ENCODE measurements at places on chromosomes 12 and 14.

GRCh38 chr12:105220150-105220928 lies 15.6 kb downstream of the APPL2 start:
- no peak for DNase-seq

DNA sequence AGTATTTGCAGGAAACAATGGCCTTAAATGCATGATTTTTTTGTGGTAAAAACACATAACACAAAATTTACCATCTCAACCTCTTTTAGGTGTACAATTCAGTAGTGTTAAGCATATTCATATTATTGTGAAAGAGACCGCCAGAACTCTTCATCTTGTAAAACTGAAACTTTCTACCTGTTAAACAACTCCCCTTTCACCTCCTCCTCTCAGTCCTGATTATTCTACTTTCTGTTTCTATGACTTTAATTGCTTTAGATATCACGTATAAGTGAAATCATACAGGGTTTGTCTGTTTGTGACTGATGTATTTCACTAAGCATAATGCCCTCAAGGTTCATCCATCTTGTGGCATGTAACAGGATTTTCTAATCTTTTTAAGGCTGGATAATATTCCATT lies 353.4 kb downstream of the ADAMTS20 start:
- DNase-seq = no peak

- no peak for DNase-seq
Observed at GRCh38 chr14:102923201-102923924, 900 bp downstream of the AMN start.

GRCh38 chr12:116233669-116234068 lies 43.8 kb downstream of the MED13L start:
- no peak for DNase-seq

- DNase-seq = no peak
Observed at GRCh38 chr14:105846312-105846711, 319.9 kb downstream of the TMEM121 start.

DNA sequence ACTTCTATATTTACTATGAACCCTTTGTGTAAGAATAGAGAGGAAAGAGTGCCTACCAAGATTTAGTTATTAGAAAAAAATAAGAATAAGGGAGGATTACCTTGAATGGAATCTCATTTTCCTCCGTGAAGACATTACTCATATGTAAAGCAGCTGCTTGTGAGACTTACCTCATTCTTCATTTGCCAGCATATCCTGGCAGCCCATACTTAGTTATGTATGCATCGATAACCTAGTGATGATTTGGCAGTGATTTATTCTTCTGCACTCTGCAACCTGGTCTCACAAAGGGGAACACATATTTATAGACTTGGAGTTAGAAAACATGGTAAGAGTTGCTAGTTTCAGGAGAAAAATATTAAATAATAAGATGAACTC lies 56.8 kb downstream of the LRFN5 start:
- DNase-seq = peak; percentile 17

GRCh38 chr12:43841253-43841652 lies 5.4 kb downstream of the TMEM117 start:
- no peak for DNase-seq

DNA sequence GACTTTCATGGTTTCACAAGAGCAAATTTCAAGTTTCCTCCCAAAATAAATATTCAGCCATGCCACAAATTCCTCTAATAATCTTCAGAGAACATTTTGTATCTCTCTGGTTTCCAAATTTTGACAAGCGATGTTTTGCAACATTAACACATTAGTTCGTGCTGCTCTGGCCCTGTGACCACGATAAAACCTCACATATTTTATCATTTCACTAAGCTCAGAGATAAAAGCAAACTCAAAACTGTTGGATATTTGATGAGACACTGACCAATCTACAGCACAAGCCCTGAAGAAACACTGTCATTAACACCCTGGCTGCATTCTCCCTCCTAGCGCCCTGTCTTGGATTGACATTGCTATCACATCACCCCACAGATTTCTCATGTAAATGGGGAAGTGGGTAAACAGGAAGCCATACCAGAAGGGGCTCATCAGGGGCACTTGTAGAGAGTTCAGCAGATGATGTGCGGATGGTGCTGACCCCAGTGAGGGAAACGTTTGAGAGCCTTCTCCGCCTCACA lies 264.3 kb downstream of the PRKD1 start:
- DNase-seq = no peak

DNA sequence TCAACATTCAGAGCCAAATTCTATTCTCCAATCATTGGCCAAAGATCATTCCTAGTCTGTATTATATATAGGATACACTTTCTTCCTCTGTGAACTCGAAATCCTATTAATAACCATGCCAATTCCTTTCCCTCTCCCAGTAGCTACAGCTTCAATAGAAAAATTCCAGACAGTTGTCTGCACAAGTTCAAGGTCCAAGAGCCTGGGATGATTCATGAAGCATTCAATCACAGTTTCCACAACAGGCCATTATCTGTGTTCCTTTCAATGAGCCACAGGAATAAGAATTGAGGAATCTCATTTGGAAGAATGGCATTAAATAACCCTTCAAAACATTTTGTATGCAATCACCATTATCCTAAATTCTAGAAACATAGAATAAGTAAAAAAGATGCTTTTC lies 437.4 kb downstream of the RMST start:
- DNase-seq = no peak

DNA sequence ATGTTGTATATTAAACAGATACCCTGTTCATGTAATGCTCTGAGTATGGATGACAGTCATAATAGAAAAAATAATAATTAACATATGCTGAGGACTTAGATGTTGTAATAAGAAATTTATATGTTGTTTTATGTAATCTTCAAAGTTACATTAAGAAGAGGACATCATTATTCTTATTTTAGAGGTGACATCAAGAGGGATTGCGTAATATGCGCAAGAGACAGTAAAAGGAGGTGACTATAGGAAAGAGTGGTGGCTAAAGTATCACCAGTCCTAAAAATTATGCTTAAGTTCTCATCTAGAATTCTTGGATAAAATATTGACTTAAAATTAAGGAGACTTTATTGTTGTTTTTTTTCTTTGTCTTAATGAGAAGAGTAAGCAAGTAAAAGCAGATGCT lies 323.9 kb downstream of the KCNC2 start:
- no peak for DNase-seq

GRCh38 chr12:64716839-64717455 lies 42.3 kb downstream of the GNS start:
- DNase-seq = no peak

DNA sequence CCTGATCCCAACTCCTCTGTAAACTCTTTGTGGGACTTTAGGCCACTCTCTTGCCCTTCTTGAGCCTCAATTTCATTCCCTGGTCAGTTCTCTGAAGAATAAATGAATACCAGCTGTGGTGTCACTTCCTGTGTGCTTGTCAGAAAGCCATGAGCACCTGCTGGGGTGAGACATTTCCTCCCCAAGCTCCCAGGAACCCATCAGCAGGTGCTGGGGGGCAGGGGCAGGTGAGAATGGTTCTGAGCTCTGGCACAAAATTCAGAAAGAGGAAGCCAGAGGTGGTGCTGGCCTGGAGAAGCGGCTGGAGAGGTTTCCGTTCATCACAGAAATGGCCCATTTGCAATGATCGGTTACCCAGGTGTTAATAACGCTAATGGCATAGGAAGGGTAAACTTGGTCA lies 14.9 kb downstream of the LHX5 start:
- no peak for DNase-seq

DNA sequence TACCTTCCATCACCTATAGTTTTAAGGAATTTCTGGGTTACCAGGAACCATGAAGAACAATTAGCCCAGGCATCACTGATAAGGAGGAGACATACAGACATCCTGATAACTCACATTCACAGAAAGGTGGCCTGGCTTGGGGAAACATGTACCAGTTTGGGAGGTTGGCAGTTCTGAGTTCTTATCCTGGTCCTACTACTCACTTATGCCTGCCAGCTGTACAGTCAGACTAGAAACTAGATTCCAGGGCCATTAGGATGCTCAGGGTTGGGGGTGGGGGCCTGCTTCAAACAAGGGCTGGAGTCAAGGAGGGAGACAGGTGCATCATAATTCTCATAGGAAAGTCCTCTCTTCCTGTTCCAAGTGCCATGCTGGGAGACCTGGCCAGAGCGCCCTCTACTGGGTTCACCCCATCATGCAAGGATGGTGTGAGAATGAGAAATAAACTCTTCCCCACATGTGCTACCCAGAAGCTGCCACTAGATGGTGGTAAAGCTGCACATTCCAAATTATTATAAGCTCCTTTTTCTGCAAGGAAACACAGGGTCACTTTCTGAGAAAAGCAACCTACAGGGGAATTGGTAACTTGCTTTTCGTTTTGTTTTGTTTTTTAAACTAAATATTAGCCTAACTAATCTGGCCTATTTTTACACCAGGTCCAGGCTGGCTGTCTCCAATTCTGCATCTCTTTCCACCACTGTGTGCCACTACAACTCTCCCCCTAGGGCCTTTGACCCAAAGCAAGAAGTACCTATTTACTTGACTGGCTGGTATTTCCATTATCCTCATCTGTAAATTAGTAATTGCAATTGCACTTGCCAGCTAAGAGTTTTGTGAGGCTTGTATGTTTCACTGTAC lies 14.5 kb downstream of the OAS2 start:
- DNase-seq = peak; percentile 17

DNA sequence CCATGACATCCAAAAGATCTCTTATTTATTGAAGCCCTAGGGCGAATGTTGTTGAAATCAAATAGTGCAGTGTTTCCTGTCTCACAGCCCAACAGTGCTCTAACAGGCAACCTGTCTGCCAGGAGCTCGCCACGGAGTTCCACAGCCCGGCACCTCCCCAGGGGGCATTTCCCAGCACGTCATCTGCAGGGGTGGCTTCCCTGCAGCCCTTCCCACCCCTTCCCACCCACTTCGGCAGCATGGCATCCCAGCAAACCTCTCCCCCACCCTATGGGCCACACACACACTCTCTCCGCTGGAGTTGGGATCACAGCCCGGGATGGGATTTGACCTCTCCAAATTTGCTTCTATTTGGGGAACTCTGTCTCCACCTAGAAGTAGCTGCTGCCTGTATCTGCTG lies 62.7 kb upstream of the C14orf180 start:
- DNase-seq = no peak

- no peak for DNase-seq
Observed at GRCh38 chr12:98422359-98422758, 93.0 kb upstream of the TMPO start.

- DNase-seq = no peak
Observed at GRCh38 chr12:42299392-42300308, 26.2 kb downstream of the ZCRB1 start.
